ENCODE measurements at places on chromosomes 2 and 18.

DNA sequence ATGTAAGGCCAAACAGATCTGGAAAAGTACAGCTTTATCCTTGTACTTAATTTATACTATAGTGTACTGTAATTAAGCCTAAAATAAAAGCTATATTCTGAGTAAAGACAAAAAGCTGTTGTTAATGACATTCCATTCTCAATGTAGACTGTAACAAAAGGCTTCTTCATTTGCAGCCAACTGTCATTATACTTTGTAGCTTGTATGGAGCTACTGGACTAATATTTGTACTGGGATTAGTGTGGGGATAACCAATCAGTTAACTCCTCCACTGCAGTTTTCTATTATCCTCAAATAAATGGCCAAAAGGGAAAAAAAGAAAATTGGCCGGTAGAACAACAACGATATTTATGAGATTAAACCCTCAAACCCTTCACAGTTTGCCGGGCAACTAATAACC, 66.5 kb downstream of the STK39 start:
- no peak for DNase-seq

DNA sequence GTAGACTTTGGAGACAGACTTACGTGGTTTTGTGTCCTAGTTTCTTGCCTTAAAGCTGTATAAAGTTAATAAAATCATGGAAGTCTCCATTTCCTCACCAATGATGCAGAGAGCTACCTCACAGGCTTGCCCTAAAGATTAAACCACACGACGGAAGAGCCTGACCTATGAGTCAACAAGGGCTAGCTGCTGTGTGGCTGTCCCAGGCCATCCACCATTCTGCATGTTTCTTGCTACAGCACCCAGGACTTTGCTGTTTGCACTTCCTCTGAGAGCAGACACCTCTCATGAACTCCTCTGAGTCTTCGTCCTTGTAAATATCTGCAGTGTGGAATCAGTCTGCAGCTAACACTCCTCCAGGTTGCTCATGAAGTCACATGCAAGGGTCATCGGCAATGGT, 160.0 kb upstream of the TRIB2 start:
- peak; percentile 16 for DNase-seq

DNA sequence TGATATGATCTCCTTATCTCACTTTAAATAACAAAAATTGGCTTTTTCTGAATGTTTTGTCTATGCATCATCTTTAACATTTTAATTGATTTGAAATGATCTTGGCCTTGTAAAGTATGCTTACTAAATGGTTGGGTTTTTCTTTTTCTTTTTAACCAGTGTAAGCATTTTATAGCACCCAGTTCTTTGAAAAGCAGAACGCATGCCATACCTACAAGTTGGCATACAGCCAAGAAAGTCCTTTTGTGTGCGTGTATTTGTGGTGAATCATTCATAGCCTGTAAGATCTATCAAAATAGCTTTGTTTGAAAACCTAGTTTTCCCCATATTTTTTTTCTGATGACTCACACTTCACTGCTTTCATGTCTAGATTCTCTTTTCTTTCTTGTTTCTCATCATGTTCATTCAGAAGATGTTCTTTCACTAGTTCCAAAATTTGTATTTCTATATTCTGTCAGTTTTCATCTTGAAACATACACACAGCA, 4.1 kb upstream of the VRK2 start:
- DNase-seq: peak; percentile 66

DNA sequence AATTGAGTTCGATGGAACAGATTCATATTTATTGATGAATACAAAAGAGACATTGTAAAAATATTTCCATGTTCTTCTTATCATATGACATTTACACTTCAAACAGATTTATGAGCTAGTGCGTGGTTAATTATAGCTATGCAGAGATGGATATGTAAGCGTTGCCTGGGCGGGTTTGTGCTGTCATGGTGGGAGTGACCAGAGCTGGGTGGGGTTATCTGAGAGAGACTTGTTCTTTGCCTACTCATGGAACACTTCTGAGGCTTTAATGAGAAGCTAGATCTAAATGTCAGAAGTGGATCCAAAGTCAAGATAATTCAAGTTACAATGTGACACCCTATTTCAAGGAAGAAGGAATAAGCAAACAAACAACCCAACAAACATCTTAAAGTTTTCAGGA, 162.3 kb upstream of the ZEB2 start:
- no peak for DNase-seq

DNA sequence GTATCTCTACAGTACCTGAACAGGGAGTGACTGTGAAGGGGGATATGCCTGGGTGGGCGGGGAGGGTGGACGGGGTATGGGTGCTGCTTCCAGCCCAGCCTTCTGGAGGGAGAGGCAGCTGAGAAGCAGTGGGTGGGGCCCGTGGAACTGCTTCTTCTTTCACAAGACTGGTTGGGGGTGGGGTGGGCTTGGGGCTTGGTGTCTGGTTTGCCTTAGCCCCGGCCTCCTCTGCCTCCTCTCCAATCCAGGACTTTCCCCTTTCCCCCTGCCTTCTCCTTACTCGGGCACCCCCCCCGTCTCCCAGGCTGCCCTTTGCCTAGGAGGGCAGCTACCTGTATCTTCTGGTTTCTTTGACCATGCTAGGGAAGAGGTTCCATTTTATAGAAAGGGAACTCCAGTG, 233.4 kb downstream of the DYSF start:
- DNase-seq: no peak

DNA sequence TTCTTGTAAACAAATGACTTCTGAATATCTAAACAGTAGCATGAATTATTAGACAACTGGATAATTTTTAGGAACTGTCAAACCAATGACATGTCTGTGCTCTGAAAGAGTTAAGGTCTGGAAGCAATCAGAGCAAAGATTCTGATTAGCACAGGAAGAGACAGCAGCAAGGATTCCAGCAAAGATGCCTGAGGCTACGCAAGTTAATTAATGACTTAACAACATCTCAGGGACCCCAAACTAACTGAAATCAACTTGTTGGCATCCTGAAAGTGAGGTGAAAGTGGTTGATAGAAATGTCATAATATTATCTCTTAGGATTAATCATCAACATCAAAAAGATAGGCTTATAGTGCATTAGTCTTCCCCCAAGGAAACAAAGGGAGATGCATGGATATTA, 123.3 kb upstream of the TMEM200C start:
- no peak for DNase-seq

DNA sequence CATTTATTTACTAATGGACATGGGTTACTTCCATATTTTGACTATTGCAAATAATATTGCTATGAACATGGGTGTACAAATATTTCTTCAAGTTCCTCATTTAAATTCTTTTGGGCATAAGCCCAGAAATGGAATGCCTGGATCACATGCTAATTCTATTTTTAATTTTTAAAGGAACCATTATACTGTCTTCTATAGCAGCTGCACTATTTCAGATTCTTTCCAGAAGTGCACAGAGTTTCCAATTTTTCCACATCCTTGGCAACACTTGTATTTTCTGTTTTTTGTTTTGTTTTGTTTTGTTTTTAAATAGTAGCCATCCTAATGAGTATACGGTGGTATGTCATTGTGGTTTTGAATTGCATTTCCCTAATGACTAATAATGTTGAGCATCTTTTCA, 8.5 kb upstream of the RALBP1 start:
- DNase-seq: no peak

DNA sequence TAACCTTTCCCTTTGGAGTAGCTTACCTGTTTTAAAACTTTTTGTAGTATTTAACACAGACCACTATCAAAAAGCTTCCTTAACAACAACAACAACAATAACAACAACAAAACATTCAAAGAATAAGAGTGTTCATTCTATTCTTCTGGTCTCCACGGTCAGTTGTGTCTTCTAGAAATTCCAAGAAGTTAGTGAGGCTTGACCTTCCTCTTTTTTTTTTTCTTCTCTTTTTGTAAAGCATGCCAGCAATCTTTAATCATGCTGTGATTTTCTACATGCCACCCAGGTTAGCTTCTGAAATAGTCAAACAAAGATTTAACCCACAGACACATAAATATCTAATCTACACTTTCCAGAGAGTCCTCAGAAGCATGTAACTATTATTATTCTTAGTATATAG, 28.4 kb upstream of the KLHL14 start:
- no peak for DNase-seq

DNA sequence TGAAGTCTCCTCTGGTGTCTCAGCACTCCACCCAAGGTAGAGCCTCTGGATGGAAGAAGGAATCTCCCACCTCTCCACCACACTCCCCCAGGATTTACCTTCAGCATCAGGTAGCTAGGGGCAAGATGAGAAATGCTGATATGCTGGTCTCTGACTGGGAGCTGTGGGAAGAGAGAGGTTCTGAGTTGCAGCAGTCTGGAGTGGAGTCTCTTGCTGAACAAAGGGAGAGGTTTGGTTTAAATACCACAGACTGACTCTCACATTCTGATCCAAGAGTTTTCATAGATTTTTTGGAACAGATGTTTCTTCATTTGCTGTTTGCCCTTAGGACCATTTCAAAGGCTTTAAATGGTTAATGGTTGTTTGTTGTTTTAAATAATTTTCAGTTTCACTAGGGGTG, 1.1 kb upstream of the CFLAR start:
- no peak for DNase-seq

DNA sequence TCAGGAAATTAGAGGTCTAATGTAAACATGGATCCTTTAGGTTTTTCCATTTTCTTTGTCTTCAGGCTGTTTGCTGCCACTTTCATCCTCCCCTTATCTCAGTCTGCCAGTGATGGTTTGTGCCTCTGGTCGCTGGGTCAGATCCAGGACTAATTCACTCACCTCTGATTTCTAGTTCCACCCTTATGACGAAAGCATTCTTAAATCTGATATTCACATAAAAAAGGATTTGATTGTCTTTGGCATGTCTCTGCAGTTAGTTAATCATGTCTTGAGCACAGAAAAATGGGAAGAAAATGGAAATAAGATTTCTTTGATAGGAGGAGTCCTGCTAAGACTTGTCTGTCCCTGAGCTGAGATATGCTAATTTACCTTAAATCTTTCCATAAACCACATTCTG, 4.6 kb downstream of the IL1RL1 start:
- DNase-seq: no peak

GRCh38 chr2:30736461-30737325, 70.6 kb downstream of the CAPN13 start:
- no peak for DNase-seq

DNA sequence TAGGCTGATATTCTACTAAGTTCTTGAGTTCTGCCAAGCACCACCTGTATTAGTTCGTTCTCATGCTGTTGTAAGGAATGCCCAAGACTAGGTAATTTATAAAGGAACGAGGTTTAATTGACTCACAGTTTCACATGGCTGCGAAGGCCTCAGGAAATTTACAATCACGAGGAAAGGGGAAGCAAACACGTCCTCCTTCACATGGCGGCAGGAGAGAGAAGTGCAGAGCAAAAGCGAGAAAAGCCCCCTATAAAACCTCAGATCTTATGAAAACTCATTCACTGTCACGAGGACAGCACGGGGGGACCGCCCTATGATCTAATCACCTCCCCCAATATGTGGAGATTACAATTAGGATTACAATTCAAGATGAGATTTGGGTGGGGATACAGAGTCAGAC, 47.7 kb upstream of the YWHAQ start:
- DNase-seq: no peak

DNA sequence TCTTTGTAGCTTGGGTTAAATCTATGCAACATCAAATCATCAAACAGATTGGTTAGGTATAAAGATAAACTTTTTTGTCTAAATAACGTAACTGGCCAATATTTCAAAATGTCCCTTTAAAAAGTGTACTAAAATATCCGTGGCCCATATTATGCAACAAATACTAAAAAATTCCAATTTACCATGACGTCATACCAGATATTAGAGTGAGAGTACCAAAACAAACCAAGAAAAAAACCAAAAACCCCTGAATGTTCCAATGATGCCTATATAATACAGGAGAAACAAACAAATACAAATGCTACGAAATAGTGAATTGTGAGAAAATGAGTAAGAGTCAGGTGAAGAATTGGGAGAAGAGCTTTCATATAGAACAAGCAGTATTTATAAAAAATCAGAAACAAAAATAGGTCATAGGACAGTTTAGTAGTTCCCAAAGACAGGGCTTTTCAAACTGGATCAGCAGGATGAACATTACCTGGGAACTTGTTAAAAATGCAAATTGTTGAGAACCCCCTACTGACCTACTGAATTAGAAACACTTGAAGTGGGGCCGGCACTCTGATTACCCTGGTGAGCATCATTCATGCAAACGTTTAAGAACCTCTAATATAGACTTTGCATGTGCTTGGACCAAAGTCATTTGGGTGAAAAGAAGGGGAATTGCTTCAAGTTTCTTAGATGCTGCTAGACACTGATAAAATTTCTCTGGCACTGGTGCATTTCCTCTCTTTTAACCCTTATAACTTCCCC, 753.7 kb downstream of the DSC3 start:
- no peak for DNase-seq

DNA sequence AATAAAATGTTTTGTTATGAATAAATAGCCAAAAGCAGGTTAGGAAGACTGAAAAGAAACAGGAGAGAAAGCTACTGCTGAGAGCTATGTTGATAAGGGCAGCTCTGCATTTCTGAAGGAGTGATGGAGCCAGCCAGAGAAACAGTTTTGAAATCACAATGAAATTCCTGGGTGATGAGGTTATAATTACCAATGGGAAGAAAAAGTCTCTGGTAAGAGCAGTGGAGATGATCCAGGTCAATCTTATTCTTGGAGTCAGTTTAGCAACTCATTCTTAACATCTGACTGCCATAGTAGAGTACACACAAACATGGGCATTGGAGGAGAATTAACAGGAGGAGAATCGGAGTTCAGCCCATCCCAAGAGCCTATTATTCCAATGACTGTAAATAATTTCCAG, 2.4 kb downstream of the ALKAL2 start:
- no peak for DNase-seq

DNA sequence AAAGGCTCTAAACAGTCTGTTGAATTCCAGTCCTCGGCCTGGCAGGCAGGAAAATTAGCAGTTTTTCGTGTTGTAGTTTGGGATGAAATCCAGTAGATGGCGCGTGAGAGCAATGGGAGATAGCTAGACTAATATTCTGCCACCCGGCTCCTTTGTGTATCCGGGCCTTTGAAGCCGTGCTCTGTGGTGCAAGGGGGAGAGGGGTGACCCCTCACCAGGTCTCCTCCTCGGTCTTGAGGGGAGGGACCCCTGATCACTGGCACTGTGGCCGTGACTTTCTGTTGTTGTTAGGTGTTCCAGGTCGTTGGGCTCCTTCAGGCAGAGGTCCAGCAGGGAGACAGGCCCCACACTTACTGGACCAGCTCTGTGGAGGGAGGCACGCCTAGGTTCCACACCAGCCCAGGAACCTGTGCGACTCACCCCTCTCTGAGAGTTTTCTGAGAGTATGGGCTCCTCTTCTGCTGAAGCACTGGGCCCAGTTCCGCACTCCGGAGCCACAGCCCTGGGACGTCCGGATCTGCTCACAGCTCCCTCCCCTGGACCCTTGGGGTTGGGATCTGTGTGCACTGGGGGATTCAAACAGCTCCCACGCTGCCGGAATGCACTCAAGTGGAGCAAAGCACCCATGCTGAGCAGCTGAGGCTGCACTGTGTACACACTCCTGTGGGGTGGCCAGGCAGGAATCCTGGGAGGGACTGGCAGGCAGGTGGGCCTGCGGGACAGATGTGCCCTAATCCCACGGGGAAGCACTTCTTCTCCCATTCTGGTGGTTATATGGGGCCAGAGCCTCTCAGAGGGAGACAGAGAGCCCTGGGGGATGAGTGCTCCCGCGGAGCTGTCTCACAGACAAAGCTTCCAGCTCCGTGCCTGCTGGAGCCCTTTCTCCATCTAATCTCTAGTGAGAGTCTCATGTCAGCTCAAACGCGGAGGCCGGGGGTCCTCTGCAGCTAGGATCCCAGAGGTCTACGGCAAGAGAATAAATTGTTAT, 8.8 kb downstream of the GKN2 start:
- DNase-seq: peak; percentile 45

Measured in H4 (cell line).